ENCODE measurements at places on chromosomes 2 and 18. TPM values are rescaled to one million over a fixed set of nuclear protein-coding genes. Genes with fewer than 3 reads are reported as not detected.
A peak's percentile ranks its signal among the peaks of the same experiment; 100 is the strongest.

DNA sequence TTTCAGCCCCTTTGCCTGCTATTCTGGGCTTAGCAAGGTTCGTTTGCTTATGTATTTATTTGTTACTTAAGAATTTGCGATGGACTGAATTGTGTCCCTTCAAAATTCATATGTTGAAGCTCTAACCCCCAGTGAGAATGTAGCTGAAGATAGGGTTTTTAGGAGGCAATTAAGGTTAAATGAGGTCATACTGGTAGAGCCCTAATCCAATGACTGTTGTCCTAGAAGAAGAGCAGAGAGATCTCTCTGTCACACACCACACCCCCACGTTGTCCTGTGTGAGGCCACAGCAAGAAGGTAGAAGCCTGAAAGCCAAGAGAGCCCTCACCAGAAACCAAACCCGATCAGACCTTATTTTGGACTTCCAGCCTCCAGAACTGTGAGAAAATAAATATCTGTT, 66.7 kb downstream of the KIAA1328 start:
- no peak for DNase-seq

GRCh38 chr2:238689331-238689730, 158.6 kb upstream of the TWIST2 start:
- DNase-seq: no peak

GRCh38 chr18:60292186-60292585, 80.4 kb downstream of the MC4R start:
- no peak for DNase-seq

GRCh38 chr2:201004370-201004769, 40.9 kb upstream of the ORC2 start:
- no peak for DNase-seq

DNA sequence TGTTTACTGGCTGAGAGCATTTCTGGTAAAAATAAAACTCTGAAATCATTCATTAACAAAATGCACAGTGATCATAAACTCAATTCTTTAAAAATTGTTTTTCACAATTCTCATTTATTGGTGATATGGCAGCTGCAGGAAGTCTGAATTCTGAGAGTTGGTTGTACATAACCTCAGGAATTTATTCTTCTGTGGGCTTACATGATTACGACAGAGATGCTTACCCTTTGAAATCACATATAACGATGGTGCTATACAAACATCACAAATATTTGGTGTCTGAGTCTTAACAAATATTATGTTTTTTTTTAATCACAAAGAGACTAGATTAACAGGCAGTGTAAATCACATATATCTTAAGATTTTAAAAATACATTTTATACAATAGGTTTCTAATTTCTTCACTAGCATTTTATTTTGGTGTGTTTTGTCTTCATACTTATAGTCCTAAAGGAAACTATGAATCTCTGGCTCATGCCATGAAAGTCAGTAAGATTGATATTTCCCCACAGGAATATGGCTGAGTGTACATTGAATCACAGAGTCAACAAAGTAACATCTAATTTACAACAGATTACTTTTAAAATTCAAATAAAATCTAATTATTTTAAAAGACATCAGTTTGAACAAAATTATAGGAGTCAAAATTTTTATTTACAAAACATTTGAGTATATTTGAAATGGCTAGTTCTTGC, 318.8 kb upstream of the THUMPD2 start:
- DNase-seq: no peak

DNA sequence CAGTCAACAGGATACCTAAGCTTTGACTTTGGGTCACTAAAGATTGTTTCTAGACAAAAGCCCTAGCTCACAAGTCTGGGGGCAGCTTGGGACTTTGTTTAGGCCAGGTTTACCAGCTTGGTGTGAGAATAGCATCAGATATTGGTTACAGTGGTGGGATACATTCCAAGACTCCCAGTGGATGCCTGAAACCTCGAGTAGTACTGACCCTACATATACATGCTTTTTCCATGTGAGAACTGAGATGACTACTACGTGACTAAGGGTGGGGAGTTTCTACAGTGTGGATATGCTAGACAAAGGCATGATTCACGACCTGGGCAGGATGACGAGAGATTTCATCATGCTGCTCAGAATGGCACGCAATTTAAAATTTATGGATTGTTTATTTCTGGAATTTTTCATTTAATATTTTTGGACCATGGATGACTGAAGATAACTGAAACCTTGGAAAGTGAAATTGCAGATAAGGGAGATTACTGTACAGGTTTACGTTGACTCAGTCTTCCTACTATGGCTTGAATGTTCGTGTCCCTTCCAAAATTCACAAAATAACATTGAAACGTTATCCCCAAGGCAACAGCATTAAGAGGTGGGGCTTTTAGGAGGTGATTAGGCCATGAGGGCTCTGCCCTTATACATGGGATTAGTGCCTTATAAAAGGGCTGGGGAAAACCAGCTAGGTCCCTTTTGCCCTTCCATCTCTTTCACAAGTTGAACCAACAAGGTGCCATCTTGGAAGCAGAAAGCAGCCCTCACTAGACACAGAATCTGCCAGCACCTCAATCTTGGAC, 50.2 kb upstream of the CTAGE1 start:
- peak; percentile 63 for DNase-seq

DNA sequence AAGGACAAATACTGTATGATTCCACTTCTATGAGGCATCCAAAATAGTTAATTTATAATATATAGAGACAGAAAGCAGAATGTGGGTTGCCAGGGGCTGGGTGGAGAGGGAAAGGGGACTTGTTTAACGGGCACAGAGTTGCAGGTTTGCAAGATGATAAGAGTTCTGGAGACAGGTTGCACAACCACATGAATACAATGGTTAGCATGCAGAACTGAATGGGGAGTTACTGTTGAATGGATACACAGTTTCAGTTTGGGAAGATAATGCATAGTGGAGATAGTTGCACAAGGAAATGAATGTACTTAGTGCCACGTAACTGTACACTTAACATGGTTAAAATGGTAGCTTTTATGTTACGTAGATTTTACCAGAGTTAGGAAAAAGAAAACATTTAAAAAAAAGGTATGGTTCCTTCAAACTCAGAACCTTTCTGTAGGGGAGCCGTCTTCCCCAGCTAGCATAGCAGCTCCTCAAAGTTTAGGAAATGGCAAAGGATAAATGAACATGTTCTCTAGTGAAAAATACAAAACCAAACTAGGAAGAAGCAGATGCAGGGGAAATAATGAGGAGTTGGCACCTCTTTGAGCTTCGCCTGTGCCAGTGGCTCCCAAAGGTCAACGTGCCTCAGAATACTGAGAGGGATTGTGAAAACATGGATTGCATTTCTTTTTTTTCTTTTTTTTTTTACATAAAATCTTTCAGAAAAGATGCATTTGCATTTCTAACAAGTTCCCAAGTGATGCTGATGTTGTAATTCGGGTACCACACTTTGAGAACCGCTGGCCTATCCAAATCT, 95.2 kb downstream of the ZCCHC2 start:
- no peak for DNase-seq

DNA sequence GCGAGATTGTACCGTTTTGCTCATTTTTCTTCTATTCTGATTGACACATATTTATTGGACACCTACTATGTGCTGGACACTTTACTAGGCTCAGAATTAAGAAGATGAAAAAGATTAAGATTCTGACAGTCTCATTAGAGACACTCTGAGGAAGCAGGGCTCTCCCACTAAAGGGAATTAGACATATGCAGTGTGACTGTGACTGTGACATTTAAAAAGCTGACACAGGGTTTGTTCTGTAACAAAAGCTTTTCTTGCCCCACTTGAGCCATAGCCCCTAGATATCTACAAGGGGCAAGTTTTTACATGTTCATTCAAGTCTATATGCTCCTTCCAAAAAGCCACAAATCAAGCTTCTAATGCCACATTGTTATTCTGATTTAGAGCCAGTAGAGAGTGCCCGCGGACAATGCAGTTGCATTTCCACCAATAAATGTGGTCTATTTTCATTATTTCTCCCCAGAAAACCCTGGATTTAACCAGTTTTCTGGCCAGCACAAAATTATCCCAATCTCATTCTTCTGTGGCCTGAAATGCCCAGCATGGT, 9.8 kb downstream of the ARHGAP25 start:
- DNase-seq: no peak

DNA sequence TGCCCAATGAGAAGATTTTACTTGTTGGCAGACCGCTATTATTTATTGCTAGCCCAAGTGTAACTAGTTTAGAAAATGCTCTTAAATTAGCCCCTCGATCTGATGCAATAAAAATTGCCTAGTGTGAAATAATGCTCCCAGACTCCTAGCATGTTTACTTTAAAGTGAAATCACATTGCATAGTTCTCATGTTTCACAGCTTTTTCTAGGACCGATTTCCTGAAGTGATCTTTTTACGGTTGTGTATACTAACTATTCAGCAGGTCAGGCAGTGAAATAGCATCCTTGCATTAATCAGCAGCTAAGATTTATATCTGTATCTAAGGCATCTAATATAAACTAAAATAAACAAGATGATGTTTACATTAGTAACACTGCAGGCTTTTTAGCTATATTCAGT, 52.4 kb downstream of the PMS1 start:
- DNase-seq: no peak

- DNase-seq: peak; percentile 58
These were observed 13.9 kb downstream of the IL37 start for GRCh38 chr2:112924821-112925220.

DNA sequence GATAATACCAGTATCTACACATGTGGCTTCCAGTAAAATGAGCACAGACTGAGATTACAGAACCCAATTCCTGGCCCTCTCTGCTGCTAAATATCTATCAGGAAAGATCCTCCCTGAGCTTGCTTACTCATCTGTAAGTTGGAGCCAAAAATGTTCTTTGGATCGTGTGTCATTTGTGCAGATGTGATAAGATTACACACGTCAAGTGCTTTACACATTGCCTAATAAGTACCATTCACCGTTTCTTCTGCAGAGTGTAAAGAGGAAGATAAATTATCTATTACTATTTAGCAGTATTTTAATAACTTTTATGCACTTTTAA, 23.2 kb upstream of the SLC20A1 start:
- peak; percentile 40 for DNase-seq

DNA sequence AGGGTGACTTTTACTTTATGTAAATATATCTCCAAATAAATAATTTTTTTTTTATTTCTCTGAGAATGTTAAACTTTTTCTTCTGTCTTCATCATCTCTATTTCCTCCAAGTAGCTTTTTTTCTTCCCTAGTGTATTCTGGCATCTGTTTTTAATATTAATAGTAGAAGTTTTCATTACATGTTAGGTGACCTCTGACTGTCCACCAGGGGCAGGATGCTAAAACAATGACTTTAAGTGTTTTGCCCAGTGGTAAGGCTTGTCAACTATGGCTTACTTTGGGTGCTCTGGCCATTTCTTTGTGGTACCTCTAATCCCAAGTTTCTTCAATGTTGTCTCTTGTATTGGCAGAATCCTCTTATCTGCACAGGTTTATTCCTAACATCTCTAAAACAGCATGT, 127.1 kb downstream of the SRBD1 start:
- no peak for DNase-seq

- DNase-seq: no peak
These were observed 54.0 kb downstream of the HRH4 start for GRCh38 chr18:24514439-24514838.

Gene HNMT
- 39.7 TPM for total RNA-seq

Gene GALNT3
- total RNA-seq: 49.9 TPM

Gene NAT8
- 3.8 TPM for total RNA-seq

Gene OTOS
- 0.50 TPM for total RNA-seq

Gene DLX1
- total RNA-seq: not detected

Gene ICA1L
- total RNA-seq: 8.2 TPM

Gene SPATS2L
- 173 TPM for total RNA-seq

All from hepatocyte (in vitro differentiated cells).